ENCODE measurements at places on chromosomes 2 and 18.
A peak's percentile ranks its signal among the peaks of the same experiment; 100 is the strongest.

DNA sequence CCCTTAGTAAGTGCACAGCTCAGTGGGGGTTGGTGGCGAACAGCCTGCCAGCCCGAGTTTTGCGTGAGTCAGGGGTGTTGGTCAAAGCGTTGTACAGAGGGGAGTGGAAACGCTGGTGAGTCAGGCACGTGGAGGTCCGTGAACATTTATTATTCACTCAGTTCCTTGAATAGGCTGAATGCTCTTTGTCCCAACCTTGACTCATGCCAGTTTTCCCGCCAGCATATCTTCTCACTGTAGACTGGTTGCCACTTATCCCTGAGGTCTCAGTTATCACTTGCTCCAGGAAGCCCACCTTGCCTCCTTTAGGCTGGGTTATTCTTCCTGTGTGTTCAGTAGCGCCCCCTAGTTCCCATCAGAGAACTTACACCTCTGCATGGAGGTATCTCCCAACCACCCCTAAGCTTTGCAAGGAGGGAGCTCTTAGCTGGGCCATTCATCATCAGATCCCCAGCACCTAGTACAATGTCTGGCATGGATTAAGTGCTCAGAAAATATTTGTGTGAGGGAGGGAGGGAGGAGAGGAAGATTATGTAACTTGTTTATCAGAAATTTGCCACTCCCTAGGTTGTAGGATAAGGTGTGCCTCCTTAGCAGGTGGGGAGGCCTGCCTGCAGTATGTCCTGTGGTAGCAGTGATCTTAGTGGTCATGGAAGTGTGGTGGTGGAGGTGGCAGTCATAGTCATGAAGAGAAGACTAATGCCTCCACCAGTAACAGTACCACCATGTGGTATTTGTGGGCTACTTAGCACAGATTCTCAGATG is 72.1 kb downstream of the CABLES1 start:
- peak; percentile 62 for DNase-seq

DNA sequence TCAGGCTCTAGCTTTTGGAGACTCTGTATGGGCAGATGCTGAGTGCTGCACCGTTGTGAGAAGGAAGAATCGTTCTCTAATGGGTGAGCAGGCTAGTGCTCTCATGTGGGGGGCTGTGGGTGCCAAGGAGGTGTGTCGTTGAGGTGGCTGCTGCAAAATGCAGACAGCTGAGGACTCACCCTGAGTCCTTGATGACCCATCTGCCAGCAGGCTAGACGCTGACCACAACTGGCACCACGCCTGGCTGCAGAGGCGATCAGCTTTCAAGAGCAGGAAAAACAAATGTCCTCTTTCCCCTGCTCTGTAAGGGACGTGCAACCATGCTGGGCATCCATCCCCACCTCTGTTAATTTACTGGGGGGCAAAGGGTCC is 48.2 kb downstream of the HAUS1 start:
- no peak for DNase-seq

DNA sequence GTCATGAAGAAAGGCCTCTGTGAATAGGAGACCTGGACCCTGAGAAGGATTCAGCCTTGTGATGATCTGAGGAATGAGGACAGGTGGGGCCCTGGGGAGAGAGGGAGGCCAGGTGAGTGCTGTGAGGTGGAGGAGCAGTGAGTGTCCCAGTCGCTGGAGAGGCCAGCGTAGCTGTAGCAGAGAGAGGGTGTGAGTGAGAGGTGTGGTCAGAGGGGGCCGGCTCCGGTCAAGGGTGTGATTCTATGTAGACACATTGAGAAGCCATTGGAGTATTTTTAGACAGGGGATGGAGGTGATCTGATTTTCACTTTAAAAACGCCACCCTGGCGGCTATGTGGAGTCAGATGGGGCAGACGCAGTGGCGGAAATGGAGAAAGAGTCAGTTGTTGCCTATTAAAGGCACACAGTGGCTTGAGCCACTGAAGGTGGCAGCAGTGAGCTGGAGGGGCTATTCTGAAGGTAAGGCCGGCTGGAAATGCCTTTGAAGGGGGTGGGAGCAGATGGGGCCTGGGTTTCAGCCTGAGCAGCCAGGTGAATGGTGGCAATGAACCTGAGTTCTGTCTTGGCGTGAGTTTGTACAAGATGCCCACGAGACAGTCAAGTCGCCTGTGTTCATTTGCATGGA is 55.6 kb downstream of the GREB1 start:
- peak; percentile 21 for DNase-seq

DNA sequence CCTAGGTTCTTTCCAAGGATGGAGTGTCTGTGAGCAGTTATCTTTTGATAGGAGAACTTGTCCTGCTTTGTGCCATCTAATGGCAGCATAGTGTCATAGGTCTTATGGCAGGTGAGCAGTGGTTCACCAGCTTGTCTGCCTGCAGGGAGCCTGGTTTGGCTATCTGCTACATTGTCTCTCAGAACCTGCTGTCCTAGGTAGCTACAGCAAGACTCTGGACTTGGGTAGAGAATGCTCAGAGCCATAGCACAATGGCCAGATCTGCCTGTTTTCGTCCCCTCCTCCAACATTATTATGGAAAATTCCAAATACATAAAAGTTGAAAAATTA is 28.3 kb downstream of the AGFG1 start:
- no peak for DNase-seq

DNA sequence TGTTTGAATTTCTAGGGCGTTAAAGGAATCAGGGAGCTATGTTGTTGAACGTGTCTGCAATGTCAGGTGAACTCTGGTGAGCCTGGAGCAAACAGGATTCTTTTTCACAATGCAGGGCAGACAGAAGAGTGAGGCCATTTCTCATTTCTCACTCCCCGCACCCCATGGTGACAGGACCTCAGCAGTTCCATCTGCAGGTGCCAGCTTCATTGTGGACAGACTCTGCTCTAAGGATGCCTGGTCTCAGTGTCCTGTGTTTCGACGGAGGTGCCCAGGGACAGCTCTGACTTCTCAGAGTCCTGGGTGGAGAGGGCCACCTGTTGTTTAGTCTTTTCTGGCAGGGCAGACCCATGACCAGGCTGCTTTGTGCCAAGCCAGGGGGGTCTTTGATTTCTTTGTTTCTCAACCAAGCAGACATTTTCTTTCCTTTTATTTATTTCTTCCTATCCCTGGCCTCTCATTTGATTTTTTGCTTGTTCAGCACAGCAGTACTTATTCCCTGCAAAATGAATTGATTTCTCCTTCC is 201.5 kb downstream of the RNF144A start:
- no peak for DNase-seq

- no peak for DNase-seq
These were observed 64.0 kb downstream of the NDUFA10 start for GRCh38 chr2:239960929-239961661.

DNA sequence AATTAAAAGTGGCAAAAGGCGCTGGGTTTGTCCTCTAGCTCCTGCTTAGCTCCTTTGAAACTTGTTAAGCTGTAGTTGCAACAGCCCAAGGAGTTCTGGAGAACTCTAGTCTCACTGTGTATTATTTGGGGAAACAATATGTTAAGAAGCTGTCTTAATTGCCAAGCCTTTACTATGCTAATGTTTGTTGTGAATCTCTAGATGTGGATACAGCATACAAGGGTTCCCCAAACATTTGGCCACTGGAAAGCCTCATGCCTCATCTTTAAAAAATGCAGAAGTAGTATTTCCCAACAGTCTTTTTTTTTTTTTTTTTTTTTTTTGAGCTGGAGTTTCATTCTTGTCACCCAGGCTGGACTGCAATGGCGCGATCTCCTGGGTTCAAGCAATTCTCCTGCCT is 236.7 kb downstream of the PRKCE start:
- no peak for DNase-seq

DNA sequence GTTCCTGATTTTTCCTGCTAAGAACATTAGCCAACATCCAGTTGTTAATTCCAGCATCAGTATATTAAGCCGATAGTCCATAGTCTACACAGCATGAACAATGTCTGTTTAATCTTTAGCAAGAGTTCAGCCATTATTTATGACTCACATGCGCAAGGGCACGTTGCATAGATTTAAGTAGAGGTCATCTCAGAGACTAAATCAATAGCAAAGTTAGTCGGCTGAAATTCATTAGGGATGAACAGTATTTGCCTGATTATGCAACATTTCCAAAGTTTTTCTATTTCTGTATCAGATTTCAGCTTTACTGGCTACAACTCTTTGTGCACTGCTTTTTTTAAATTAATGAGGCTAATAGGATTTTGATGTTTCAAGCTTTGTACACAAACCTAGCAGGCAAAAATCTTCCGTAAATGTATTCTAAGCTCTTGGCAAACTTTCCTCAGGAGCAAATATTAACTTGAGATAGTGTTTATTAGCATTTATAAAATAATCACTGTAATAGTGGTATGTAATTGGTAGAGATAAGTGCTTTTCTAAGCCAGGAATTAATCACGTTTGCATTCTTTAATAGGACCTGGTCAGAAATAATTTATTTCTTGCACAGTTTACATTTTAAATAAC is 578.7 kb upstream of the ID2 start:
- DNase-seq: no peak

GRCh38 chr18:67517444-67517765 is 885 bp upstream of the DSEL start:
- no peak for DNase-seq

- DNase-seq: no peak
These were observed 6.7 kb upstream of the ACAA2 start for GRCh38 chr18:49819823-49820671.

- DNase-seq: no peak
These were observed 92.3 kb downstream of the CTAGE1 start for GRCh38 chr18:22325396-22325795.
